ENCODE measurements at places on chromosomes 7 and 10.

DNA sequence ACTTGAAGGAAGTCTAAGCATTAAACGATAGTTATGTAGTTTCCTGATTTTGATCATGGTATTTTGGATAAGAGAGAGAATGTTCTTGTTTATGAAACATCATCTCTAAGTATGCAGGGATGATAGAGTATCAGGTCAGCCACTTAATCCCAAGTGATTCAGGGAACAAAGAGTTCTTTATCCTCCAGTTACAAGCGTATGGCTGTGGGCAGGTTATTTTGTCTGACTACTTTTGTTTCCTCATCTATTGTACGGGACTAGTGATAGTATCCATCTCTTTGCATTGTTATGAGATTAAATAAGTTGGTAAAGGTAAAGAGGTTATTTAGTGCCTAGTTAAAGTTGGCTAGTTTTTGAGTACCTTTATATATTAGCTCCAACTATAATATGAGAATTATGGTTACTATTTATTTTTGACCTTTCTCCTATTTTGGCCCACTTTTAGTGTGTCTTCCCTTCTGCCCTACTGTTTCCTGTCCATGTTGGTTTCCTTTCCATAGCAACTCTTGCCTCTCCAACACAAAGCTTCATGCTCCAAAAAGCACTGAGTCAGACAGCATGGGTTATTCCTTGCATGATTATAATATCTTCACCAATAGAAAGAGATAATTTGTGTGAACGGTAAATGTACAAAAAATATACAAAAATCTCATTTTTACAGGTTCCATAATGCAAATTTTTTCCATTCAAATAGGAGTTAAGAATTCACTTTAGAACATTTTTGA, 65.4 kb downstream of the SP8 start:
- DNase-seq, result no peak

DNA sequence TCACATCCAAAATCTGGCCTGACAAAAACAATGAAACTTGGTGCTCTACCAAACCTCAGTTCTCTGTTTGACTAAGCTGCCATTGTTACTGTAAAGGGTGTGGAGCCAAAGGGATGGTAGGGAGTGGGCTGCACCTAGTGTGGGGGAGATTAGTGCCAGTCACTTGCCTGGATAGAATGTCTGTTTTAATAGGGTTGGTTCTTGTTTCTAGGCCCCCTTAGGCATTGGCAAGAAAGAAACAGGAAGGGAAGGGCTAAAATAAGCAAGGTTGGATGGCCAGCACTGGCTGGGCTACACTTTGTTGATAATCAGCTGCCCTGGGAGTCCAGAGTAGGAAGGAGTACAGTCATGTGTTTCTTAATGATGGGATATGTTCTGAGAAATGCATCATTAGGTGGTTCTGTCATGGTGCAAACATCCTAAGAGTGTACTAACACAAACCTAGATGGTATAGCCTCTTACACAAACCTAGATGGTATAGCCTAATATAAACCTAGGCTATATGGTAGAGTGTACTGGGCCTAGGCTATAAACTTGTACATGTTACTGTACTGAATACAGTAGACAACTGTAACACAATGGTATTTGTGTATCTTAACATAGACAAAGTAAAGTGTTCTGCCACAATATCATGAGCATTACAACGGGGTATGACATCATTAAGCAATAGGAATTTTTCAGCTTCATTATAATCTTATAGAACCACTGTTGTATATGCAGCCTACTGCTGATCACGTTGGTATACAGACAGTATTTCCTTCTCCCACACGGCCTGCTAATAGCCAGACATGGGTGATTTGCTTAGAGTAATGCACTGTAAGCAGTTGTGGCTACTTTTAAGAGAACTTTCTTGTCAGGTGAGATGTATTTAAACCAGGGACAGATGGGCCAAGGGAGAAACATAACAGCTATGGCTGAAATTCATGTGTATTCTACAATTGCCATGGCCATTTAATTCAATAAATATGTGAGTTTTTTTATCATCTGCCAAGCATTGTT, 15.4 kb downstream of the BBIP1 start:
- no peak for DNase-seq

- DNase-seq, result no peak
These were observed 178.4 kb downstream of the CRPPA start for GRCh38 chr7:16242920-16243319.

GRCh38 chr7:80726666-80727065, 88.2 kb downstream of the CD36 start:
- DNase-seq, result peak; percentile 13

DNA sequence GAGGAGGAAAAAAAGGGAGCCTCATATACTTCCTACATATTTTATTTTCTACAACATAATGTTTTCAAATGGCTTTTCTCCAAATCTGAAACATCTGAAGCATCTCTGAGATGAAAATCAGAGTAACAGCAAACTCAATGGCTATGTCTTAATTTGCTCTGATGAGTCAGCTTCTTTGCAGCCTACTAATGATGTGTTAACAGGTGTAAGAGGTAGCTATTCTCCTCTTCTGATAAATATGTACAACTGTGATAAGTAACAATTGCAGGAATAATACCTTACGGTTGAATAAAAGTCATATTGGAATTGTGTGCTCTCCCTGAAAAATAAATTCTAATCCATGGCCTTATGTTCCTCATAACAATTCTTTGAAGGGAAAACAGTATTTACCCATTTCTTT, 45.2 kb downstream of the GNAT3 start:
- DNase-seq, result no peak

- peak; percentile 72 for DNase-seq
These were observed 36.4 kb downstream of the DPYSL4 start for GRCh38 chr10:132223156-132223590.

DNA sequence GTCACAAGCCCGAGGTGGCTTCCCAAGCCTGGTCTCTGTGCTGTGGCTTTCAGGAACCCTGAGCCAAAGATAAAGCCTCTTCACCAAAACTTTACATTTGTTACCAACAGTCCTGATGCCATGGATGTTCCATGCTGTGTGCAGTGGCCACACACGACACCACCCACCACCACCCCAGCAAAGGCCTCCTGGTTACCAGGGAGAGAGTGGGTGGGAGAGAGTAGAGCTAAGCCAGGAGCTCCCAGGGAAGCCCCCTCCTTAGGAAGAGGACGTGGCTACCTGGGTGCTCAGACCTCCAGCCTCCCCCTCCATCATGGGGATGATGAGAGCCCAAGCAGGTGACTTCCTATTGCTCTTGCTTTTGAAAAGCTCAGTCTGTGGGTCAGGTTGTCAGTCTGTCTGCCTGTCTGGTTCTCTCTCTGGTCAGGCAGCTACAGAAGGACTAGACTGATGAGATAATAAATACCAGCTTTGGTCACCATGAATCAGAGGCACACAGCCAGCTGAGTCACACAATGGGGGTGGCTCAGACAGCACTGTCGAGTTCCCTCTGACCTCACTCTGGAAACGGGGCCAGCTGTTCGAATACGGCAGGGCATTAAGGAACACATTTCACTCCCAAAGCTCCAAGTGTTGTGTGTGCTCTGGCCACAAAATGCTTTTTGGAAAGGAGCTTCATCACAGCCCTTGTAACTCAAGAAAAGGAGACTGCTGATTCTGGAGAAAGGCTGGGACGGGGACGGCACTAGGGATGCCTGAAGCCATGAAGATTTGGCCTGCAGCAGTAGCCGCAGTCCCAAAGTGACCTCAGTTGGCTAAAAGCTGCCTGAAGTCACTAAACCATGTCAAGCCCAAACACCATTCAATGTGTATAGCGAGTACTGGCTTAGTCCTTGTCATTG, 166.0 kb downstream of the FANK1 start:
- DNase-seq, result no peak

- DNase-seq, result no peak
These were observed 20.6 kb downstream of the AZGP1 start for GRCh38 chr7:99955247-99955646.

DNA sequence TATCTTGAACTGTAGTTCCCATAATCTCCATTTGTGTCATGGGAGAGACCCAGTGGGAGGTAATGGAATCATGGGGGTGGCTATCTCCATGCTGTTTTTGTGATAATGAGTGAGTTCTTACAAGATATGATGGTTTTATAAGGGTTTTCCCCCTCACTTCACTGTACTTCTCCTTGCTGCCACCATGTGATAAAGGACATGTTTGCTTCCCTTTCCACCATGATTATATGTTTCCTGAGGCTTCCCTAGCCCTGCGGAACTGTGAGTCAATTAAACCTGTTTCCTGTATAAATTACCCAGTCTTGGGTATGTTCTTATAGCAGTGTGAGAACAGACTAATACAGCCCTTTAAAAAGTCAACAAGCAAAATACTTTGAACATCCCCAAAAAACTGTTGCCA, 427.7 kb downstream of the HTR7 start:
- DNase-seq, result no peak

DNA sequence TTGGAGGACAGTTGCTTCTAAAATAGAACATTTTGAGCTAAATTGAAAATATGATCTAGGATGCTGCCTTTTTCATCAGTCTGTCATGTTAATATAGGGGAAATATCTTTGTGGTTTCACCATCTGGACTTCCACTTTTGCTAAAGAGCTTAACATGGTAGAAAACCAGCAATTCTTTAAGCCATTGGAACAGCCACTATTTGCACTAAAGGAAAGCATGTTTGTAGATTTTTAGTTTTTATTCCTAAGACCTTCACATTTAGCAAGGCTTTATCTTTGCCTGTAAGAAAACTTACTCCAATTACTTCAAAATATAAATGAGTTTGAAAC, 291.0 kb downstream of the RNLS start:
- no peak for DNase-seq

GRCh38 chr10:97129666-97130065, 56.1 kb downstream of the SLIT1 start:
- no peak for DNase-seq

DNA sequence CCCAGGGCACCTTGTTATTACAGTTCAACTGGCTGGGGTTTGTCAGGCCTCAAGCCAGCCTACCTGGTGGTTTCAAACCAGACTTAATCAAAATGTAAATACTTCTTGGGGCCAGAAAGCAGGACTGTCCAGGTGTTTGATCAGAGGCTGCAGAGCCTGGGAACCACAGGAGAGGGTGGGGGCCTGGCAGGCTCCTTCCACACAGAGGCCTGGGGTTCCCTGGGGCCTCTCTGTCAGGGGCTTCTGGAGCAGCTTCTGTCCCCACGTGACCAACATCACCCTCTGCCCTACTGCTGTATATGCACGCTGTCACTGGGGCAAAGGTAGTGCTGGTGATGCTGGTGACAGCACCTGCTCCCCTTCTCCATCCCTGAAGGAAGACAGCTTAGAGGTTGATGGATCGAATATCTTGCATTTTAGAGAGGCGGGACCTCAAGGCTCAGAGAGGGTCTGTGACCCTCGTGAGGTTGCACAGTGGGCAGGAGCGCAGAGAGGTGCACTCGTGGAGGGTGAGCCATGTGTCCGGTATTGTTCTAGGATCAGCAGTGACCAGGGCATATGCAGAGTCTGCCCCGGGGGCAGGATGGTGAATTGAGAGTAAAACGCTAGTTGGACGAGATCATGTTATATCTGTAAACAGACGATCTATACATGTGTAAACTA, 95.4 kb downstream of the GRK5 start:
- DNase-seq, result no peak

DNA sequence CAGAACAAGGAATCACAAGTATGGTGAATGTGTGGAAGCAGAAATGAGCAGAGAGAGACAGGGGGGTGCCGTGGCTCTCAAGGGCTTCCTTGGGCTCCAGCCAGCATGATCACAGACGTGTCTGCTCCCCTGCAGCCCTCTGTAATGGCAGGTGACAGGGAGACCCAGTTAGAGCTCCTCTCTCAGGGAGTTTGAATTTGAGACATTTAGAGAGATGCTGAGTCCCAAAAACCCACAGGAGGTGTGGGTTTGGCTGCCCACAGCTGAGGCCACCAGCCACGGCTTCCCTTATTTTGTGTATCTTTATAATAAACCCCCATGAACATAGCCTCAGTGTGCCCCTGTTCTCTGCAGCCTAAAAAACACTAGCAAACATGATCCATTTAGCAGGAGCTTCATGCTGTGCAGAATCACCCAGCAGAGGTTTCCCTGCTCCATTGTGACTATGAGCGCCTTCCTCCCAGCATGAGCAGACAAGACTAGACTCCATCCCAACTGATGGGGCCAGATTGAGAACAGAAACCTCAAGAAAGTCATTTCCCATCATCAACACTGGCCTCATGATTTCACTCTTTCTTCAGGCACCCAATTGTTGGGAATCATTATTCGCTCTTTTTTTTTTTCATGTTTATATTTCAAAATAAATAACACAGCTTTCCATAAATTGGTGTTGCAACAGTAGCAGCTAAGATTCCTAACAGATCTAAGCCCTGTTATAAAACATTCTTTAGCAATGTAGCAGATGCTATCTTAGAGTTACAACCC, 13.4 kb downstream of the NOD1 start:
- no peak for DNase-seq

DNA sequence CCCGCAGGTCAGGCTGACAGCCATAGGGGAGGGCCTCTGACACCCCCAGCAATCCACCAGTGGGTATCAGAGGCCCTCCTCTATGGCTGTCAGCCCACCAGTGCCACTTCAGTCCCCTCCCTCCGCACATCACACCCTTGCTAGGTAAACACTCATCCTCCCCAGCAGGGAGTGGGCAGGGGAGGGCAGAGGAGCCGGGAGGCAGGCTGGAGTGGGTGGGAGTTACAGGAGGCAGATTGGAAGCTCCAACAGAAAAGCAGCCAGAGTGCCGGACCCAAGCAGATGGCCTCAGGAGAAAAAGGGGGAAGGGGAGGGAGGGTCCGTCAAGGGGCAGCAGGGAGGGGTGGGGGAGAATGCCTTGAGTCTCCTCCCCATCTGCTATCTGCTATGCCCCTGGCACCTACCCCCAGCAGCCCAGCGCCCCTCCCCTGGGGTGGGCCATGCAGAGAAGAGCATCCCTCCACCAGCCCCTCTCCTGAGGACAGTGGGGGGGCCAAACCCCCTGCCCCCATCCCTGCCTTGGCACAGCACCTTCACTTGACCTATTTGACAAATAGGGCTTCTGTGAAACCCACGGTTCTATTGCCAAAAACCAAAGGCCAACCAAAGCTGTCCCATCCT, 2.4 kb downstream of the RASGEF1A start:
- DNase-seq, result no peak

DNA sequence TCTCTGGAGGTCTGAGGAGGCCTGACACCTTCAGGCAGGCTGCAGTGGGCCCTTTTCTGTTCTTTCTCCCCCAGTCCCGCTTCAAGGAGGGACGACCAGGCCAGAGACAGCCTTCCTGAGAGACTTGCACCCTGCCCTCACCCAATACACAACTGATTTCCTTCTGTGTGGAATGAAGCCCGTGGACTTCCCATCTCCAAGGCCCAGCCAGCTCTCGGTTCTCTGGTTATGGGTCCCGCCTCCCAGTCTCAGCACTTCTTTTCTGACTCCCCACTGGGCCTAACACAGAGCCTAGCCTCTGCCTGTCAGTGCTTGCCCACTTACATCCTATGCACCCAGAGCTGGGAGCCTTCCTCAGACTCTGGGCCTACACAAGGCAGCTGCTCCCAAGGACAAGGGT, 24.1 kb upstream of the ADCYAP1R1 start:
- no peak for DNase-seq

Data from B cell (primary cell).